ENCODE measurements at places on chromosomes 1 and 21.

DNA sequence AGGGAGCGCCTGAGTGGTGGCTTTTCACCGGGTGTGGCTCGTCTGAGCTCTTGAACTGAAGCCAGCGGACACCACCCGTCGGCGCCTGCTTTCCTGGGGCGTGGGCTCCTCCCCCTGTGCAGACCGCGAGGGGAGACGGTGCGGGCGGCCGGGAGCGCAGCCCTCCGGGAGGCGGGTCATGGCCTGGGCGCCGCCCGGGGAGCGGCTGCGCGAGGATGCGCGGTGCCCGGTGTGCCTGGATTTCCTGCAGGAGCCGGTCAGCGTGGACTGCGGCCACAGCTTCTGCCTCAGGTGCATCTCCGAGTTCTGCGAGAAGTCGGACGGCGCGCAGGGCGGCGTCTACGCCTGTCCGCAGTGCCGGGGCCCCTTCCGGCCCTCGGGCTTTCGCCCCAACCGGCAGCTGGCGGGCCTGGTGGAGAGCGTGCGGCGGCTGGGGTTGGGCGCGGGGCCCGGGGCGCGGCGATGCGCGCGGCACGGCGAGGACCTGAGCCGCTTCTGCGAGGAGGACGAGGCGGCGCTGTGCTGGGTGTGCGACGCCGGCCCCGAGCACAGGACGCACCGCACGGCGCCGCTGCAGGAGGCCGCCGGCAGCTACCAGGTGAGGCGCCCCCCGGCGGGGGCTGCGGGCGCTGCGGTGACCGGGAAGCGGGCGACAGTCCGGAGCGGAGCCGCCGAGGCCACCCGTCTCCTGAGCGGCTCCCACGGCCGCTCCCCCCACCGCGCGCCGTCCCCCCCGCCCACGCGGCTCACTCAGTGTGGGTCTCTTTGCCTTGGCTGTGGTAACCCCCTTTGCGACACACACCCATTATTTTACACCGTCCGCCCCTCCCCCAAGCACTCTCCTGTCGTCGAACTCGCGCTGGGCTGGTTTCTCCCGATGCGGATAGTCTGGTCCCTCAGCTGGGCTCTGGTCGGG lies at the start of gene TRIM58:
TRIM58 (plus strand) TSS at position 119 of the 916 bp plus-strand sequence; CDS start at position 179, 60 bp downstream.
- DNase-seq, result peak; percentile 10

- no peak for DNase-seq
Measured at GRCh38 chr1:245614476-245614875, 459.7 kb downstream of the KIF26B start.

- no peak for DNase-seq
Measured at GRCh38 chr1:60345621-60346020, 272.1 kb upstream of the C1orf87 start.

DNA sequence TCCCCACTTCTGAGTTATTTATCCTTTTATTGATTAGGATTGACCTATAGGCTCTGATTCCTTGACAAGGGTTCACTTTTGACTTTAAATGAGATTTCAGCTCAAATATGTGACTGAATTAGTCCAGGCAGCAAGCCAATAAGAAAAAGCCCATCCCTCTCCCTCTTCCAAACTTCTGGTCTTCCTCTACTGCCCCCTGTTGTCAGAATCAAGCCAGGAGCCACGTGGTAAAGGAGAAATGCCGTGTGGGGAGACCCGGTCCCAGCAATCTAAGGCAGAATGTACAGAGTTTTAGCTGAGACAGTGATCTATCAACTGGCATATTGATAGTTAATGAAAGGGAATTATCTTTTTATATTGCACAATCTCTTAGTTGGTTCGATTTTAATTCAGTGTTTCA lies 5.2 kb downstream of the ADAMTS5 start:
- DNase-seq, result peak; percentile 18

DNA sequence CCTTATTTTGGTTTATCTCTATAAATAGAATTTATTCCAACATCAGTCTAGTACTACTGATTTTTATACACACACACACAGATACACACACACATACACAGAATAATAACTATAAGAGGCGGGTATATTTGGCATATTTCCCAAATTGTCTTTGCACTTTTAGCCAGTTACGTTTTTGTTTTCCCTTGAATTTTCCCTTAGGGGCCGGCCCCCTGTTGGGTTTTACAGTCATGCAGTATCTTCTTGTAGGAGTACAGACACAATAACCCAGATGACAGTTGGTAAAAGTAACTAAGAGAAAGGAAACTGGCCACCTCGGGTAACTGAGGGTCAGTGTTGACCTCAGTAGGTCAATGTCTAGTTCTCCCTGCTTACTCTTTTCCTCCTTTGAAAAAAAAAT lies 50.9 kb downstream of the DISP1 start:
- no peak for DNase-seq

DNA sequence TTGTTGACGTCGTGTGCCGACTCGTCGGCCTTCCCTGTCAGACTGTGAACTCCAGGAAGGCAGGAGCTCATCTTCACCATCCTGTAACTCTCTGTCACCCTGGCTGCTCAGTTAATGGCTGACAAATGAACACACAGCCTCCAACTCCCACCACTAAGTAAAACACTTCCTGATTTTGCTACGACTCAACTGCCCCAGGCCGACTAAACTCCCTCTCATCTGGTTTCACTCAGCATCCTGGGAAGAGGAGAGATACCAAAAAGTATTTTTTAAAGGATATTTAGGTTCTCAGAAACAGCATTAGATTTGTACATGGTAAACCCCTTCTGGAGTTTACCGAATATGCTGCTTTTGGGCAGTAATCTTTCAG lies 18.2 kb upstream of the LHX4 start:
- no peak for DNase-seq

DNA sequence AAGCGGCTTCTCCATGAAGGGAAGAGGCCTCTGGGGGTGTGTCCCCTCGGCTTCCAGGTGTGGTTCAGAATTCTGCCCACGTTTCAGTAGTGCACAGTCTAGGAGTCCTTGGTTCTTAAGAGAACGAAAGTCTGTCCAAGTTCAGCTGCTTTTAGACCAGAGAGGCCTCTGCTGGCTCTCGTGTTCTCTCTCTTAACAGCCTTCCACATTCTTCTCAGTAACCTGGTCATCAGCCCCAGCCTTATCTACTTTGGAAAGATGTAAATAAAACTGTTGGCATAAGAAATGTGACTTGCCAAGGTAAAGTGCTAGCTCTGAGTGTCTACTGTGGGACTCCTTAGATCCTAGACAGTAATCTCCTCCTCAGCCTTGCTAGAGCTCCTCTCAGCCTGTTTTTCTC lies 15.3 kb upstream of the STUM start:
- DNase-seq, result no peak

GRCh38 chr1:107739651-107740050 lies 225.3 kb downstream of the VAV3 start:
- no peak for DNase-seq

- DNase-seq, result no peak
Measured at GRCh38 chr1:58786927-58787245, 3.0 kb upstream of the JUN start.

GRCh38 chr1:11107599-11107998 lies 7.9 kb upstream of the EXOSC10 start:
- no peak for DNase-seq

DNA sequence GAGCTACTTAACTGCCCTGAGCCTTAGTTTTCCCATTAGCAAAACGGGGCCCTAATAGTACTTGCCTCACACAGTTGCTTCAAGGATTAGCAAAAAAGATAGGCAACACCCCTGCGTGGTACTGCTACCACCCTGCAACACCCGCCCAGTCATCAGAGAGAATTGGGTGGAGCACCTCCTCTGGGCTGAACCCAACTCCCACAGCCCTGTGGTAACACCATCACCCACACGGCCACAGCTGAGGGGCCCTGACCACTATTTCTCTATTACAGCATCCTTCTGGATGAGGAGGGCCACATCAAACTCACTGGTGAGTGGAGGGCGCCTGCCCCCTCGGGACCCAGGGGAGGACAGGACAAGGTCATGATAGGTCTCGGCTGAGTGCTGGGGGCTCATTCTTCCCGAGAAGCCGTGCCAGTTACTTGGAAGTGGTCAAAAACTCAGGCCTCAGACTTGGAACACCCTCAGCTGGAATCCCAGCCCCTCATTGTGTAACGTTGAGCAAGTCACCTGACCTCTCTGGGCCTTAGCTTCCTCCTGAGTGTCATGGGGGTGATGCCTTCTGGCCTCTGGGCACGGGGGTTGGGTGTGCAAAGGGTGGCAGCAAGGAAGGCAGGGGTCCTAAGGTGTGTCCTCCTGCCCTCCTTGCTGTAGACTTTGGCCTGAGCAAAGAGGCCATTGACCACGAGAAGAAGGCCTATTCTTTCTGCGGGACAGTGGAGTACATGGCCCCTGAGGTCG lies 24.6 kb downstream of the RPS6KA1 start:
- no peak for DNase-seq

DNA sequence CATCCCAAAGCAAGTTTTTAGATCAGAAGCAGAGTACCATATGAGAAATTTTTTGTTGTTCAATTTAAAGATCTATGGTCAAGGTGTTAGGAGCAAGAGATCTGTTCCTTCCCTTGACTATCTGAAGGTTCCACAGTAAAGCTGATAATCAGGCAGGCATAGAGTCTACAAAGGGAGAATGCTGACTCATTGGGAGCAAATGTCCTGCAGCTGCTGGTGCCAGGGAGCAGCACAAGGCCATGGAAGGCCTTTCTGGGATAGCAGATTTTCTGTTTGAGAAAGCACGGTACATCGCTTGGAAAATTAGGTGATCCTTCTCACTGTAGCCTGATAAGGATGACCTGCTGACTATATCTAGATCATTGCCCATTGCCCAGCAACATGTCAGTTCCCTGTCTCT lies 210.1 kb upstream of the C1orf87 start:
- no peak for DNase-seq

- peak; percentile 25 for DNase-seq
Measured at GRCh38 chr21:31974454-31974985, 101.7 kb downstream of the HUNK start.

DNA sequence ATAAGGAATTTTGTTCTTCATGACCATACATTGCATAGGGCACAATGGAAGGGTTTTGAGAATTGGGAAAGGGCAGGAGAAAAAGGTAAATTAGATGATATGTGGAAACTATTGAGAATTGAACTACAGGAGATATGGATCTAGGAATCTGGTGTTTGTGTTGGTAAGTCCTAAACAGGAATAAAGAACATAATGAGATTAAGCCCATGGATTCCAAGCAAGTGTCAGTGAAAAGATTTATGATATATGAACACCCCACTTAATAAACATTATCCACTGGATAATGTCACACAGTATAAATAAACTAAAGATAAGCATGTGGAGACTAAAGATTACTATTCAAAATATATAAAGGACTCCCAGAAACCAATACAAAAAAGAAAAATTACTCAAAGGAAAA lies 98.2 kb downstream of the TNFSF18 start:
- DNase-seq, result no peak

GRCh38 chr21:38468989-38469388 lies 29.3 kb downstream of the ERG start:
- no peak for DNase-seq

DNA sequence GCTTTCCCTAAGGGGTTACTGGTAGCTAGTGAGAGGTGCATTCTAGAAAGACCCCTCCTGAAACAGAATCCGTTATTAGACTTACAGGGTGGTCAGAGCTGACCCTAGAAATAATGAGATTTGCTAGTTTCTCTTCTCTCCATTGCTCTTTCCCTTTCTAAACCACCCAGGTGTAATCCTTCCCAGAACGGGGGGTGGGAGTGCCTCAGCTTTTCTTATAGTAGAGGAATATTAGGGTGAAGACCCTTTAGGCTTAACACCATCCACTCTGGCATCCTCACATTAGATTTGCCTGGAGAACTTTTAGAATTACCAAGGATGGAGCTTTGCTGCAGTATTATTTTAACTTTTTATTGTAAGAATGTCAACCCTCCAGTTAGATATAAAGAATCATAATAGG lies 49.4 kb downstream of the CAPN9 start:
- DNase-seq, result no peak
